ENCODE measurements at places on chromosomes 11 and 22.

DNA sequence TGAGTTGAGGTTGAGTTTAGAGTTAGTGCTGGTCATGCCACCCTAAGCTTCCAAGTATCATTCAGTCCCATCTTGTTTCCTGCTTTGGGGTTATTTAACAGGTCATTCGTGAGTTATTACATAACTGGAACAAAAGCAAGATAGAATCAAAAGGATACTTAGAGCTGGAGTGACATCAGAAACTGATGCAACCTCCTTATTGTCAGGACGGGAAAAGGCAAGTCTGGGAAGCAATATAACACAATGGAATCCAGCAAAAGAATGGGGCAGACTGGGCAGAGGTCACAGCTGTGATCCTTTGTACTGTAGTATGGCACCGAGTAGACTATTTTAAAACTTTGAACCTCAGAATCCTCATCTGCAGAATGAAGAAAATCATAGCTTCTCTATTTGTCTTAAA lies 4.4 kb upstream of the PRSS23 start:
- DNase-seq: no peak

- no peak for DNase-seq
Observed at GRCh38 chr22:30488121-30488520, 16.3 kb upstream of the SEC14L3 start.

DNA sequence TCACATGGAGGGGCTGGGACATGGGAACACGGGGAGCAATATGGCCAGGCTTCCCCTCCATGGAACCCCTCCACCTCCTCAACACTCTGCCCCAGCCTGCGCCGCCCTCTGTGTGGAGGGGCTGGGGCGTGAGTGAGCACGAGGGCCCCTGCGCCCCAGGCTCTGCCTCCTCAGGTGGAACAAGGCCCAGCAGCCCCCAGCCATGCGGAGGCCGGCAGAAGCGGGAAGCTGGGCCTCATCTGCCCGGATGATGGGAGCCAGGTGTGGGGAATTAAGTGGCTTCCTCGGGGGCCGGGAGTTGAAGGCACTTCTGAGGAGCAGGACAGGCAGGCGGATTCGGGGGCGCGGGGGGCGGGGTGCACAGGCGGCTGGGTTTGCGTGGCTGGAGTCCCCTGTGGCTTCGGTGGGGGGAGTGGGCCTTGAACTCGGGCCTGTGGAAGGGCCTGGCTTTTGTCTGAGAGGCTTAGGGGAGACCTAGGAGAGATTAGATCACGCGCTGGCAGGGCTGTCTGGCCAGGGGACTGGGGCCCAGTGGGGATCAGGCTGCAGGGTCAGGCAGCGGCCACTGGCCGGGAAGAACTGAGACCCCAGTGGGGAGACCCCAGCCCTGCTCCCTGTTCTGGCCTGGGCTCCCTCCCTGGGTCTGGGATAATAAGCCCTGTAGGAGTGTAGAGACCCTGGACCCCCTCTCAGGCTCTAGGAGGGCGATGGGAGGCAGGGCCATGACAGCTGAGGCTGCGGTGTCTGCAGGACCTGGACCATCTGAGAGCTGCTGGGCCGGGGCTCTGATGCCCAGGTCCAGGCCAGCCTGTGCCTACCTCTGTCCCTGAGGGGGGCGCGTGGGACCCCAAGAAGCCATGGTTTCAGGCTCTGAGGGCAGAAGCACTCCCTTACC lies 13.3 kb downstream of the PRR33 start:
- DNase-seq: no peak

DNA sequence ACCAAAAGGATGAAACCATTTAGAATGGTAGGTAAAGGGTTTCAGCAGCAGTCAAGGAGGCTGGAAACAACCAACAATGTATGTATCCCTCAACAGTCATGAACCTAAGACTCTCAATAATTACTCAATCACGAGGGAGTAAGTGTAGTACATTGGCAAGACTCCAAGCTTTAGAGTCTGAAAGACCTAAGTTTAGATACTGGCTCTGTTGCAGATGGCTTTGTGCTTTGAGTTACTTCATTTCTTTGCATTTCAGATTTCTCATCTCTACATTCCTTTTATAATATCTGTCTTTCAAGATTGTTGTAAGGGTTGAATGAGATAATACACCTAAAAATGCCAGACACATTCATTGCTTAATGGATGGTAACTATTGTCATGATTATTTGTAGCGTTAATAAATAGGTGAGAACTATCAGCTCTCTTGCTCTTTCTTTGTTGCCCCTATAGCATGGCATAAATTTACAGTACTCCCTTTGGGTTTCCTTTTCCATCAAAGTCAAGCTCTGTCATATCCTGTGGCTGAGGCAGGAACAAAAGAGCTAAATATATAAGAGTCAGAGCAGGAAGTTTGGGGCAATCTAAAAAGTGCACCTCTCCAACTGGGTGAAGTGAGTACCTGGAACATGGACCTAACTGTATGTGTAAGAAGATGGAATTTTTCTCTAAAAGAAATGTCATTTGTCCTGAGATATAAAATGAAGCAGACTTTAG lies 228.2 kb upstream of the ZC3H12C start:
- DNase-seq: no peak

DNA sequence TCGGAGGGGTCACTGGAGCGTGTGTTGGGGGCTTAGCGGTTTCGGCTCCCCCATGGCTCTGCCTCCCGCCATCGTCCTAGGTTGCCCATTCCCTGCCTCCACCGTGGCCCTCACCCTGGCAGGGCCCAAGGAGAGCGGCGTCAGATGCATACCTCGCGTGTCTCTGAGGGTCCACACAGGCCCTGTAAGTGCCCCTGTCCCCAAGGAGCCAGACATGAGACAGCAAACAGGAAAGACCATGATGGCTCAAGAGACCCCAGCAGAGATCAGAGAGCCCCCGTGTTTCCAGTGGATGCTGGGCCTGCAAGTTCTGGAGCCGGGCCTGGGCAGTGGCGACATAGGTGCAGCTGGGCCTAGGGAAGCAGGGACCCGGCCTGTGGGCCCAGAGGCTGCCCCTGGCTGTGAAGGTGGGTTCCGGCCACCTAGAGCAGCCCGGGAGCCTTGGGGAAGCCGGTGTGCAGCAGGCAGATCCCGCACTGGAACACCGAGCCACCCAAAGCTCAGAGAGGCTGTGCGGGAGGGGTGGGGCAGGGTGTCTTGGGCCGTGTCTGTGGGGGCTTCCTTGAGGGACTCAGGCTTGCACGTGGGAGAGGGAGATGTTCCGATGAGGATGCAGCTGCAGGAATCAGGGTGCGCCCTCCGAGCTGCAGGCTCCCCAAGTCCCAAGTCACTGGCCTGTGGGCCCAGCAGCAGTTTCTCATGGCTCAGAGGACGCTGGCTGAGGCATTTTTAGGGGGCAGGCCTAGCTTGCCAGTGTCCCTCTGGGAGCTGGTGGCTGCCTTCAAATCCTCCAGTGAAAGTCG lies 126.4 kb downstream of the KCNQ1OT1 start:
- no peak for DNase-seq

DNA sequence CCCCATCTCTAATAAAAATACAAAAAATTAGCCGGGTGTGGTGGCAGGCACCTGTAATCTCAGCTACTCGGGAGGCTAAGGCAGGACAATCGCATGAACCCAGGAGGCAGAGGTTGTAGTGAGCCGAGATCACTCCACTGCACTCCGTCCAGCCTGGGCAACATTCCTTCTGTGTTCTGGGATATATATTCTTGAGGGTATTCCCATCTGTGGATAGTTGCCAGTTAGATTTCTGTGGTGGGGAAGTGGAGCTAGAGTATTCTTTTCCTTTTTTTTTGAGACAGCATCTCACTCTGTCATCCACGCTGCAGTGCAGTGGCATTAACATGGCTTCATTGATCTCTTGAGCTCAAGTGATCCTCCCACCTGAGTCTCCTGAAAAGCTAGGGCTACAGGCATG lies 9.1 kb upstream of the ZNF74 start:
- DNase-seq: no peak

DNA sequence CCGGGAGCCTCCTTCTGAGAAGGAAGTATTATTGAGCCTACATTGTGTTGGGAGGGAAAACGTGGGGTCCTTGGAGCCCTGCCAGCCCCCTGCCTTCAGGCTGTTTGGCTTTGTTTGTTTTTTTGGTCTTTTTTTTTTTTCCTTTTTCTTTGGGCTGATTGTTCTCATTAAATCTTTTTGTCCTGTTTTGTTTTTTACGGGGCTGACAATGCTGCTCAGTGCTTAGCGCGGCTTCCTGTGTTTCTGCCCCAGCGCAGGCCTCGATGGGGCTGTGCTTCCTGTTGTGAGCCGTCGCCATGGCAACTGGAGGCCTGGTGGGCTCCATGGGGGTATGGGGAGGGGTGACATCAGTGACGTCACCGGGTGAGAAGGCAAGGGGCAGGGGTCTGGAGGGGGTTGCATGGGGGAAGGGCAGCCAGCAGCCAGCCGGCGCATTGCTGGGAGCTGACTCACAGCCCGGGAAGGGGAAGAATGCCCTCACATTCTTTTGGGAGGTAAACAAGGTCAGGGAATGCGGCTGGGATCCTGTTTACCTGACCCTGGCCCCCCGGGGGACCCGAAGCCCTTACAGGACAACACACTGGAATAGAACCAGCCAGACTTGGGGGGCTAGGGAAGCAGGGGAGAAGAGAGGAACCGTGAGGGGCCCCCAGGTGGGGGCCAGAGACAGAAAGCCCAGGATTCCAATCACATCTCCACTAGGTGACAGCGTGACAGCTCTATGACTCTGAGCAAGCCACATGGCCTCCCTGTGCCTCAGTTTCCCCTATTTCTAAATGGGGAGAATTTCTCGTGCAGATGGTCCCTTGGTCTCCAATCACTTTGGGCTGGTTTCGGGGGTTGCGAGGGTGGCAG lies 22.2 kb upstream of the CBX7 start:
- peak; percentile 90 for DNase-seq

- no peak for DNase-seq
Observed at GRCh38 chr11:126281666-126282175, 1.2 kb upstream of the TIRAP start.

DNA sequence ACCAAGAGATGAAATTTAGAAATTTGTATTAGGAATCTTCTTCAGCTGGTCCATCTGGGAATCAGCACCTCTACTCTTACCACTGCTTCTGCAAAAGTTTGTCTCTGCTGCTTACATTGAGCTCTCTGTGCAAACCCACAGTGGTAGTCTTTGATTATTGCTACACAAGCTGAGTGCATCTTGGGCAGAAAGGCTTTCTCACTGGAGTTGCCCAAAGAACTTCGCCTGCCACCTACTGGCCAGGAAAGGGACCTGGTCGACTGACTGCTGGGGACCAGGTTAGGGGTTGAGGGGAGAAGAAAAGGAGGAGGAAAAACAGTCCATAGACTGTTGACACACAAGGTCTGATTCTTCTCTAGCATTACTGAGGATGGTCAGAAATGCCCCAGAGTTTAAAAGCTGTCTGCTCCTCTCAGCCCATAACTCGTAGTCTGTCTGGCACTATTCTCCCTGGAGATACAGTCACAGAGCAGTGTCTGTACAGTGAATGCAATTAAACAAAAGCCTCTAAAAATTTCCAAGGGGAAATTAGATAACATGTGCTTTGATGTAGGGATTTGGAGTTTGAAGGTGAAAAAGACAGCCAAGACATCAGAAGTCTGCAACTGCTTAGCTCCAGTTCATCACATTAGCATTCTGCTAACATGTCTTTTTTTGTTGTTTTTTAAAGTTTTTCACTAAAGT lies 215.0 kb upstream of the CTSC start:
- no peak for DNase-seq

GRCh38 chr11:96215110-96215782 lies 127.7 kb downstream of the MAML2 start:
- DNase-seq: no peak

GRCh38 chr11:112727341-112727841 lies 233.8 kb upstream of the NCAM1 start:
- no peak for DNase-seq

GRCh38 chr22:27116312-27117086 lies 459.1 kb downstream of the MIAT start:
- no peak for DNase-seq

DNA sequence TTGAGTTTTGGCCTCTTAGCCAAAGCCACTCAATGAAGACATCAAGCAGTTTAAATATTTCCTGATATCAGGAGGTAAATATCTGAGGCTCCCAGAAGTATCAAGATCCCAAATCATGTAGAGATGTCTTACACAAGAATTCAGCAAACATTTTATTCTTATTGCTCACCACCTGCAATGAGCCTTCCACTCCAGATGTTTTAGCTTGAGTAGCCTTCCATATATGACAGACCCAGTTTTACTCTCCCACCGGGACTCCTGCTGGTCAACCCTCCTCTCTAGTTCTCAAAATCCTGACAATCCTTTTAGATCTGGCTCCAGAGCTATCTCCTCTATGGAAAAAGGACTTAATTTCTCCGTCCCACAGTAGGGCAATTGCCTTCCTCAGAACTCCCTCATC lies 404.4 kb downstream of the KCNA4 start:
- no peak for DNase-seq

- DNase-seq: peak; percentile 68
Observed at GRCh38 chr22:30541961-30542810, 4.4 kb downstream of the SEC14L6 start.

DNA sequence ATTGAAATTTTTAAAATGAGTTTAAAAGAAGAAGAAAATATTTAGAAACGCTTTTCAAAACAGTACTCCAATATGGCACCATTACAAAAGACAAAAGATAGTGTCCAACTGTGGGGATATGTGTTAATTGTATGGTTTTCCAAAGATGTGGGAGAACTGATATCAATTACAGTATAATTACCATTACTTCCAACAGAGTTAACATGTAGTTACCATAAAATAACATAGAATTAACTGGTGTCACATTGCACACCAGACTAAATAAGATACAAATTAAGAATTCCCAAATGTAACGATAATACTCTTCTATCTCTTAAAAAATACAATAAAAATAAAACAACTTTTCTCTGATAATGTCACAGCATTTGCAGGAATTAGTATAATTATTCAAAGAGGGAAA lies 329.5 kb downstream of the SOX6 start:
- DNase-seq: no peak

- DNase-seq: no peak
Observed at GRCh38 chr11:47879259-47880158, 31.4 kb upstream of the NUP160 start.

DNA sequence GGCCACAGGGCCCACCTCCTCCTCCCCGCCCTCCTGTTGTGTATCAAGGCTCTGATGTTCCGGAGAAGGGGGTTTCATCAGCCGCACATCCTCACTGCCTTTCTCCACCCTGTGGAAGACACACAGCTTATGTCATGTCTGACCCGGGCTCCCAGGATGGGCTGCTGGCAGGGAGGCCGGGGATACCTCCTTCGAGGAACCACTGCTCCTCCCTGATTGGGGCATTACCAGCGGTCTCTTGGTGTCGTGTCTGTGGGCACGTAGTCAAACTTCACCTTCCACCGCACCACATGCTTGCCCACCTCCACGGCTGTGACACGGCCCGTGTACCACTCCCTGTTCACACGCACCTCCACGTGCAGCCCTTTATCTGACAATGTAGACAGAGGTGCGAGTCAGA lies 35.9 kb downstream of the MORC2 start:
- DNase-seq: no peak

All from Caki2 (cell line).